Fibroblast of upper back skin (primary cell): ENCODE measurements at places on chromosomes 11 and 22.

DNA sequence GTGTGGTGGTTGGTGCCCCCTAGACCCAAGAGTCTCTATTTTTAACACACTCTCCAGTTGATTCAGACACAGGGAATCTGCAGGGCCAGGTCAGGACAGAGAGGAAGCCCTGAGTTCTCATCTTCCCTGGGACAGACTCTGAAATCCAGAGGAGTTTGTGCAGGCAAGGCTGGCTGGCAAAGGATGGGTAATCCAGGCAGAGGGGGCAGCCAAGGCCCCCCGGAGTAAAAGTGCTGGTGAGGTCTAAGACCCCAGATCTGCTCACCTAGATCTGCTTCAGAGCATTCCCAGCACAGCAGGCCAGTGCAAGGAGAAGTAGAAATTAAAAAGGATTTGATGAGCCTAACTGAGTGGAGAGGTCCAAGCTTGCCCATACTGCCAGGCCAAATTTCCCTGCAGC is 40.6 kb upstream of the MN1 start:
- no peak for DNase-seq

- no peak for DNase-seq
Observed at GRCh38 chr22:36425977-36426523, 38.3 kb upstream of the MYH9 start.

DNA sequence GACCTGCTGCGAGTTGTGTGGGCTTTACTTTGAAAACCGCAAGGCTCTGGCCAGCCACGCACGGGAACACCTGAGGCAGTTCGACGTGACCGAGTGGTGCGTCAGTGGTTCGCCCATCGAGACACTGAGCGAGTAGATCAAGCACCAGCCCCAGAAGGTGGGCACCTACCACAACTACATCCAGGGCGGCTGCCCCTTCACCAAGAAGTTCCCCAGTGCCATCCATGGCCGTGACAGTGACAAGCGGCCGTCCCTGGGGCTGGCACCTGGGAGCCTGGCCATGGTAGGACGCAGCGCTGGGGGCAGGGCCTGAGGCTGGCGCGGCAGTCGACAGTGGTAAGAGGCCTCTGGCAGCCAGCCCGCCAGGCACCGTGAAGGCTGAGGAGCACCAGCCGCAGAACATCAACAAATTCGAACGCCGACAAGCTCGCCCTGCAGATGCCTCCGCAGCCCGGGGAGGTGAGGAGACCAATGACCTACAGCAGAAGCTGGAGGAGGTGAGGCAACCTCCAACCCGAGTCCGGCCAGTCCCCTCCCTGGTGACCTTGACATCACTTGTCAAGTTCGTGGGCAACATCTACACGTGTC is 545.2 kb upstream of the CCDC179 start:
- DNase-seq: no peak

DNA sequence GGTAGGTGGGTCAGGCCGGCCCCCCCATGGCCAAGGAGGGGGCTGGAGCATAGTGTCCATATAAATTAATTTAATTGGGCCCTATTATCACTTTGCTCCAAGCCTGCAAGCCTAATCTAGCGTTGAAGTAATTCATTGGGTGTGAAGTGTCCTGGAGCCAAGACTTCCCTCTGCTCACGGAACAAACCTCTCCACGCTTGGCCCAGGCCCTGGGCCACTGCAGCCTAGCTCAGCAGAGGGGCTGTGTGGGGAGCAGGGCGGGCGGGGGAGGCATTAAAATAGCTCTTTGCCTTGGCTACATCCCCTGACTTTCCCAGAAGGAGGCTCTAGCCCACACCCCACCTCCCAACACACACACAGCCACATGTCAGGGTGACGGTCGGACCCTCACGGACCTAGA is 73.5 kb downstream of the THAP12 start:
- no peak for DNase-seq

DNA sequence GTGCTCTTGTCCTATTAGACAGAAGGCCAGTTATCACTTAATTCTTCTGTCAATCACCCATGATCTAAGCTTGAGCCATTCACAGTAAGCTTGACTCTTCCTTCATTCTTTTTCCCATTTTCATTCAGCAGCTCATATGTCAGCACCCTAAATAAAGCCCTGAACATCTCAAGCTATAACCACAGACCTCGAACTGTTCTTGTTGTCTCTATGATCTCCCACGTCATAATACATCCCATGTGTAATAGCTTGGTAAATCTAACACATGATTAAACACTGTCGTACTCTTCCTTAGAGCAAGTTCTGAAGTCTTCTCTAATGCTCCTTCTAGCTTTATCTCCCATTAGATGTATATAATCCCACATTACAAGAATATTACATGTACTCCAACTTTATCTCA is 14.4 kb downstream of the MUC15 start:
- DNase-seq: peak; percentile 9

GRCh38 chr11:13053255-13053917 is 44.3 kb downstream of the RASSF10 start:
- no peak for DNase-seq

DNA sequence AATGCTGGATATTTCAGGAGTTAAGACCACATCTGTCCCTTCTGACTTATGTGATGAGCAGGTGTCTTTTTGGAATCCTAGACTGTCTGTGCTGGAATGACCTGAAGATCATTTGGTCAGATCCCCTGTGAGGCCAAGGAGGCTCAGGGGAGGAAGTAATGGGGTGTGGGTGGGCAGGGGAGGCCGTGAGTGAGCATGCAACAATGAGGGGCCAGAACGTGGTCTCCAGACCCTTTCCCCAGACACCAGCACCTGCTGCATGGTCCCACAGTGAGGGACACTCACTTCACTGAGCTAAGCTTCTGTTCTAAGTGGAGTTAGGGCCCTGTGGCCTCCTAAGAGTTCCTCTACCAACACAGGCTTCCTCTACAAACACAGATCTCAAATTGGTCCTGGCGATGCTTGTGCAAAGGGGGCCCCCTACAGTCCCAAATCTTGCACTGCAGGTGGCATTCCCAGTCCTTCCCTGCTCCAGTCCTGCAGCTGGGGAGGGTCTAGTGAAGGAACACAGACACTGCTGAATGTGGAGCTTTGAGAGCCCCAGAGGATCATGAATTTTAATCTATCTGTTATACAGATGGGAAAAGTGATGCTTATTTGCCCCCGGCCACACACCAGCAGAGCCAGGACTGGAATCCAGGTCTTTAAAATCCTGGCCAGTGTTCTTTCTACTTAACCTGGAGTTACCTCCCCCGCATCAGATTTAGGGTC is 7.4 kb downstream of the USP2 start:
- DNase-seq: peak; percentile 72

- no peak for DNase-seq
Observed at GRCh38 chr22:35540595-35541253, at the start of gene RASD2. RASD2 (plus strand) TSS chr22:35540831; CDS start chr22:35546810, 5,979 bp downstream.

GRCh38 chr11:65316227-65317024 is 1.8 kb downstream of the CDC42EP2 start:
- peak; percentile 95 for DNase-seq

DNA sequence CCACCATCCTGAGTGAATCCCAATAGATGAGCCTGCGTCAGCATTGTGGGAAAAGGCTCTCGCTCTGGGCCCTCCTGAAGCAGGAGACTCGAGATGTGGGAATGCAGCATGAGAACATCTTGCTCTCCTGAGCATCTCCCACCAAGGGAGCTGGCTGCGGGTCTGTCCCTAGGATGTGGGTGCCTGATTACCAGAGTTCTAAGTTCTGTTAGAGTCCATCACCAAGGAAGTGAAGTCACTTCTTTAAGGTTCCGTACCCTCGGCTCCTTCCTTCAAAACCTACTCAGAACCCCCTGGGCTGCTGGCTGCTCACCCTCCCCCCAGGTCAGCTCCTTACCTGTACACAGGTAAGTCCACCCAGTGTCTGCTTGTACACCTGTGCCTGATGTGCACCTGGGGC is 100.5 kb upstream of the IGLL5 start:
- DNase-seq: no peak

DNA sequence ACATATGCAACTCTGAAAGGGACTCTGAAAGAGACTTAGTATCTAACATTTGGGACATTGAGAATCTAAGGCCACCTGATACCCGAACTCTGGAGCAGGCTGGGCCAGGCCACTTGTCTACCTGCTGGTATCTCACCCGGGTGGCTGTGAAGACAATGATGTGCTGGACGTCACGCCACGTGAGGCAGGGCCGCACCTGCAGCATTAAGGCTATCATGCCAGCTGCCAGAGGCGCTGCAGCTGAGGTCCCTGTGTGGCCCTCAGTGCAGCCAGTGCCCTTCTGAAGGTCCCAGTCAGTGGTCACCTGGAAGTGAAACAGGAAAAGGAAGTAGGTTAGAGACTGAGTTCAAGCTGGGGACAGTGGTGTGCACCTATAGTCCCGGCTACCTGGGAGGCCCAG is 12.4 kb downstream of the PCSK7 start:
- DNase-seq: no peak

GRCh38 chr11:58734681-58735490 is 3.1 kb upstream of the GLYAT start:
- no peak for DNase-seq
